T-helper 1 cell (primary cell): ENCODE measurements at places on chromosomes 1 and 21.

DNA sequence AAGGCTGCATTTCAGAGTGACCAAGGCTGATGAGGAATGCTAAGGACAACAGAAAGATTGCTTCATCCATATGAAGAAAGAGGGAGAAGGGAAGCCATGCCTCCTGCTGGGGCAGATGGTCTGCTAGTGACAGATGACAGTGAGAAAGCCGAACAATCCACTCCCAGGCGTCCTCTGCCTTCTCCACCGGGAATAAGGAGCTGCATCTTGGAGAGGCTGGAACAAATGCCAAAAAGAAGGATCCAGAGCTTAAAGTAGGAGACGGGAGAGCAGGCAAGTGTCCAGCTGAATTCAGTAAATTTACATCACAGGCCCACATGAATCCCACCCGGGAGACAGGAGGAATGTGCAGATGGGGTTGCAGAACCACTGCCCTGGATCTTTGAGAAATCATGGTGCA lies 33.4 kb downstream of the DDX20 start:
- no peak for DNase-seq

GRCh38 chr1:91885213-91885715 lies 687 bp downstream of the TGFBR3 start:
- peak; percentile 67 for DNase-seq

- no peak for DNase-seq
Measured at GRCh38 chr1:162215902-162216301, 146.4 kb downstream of the NOS1AP start.

GRCh38 chr21:27293239-27293638 lies 326.4 kb upstream of the ADAMTS5 start:
- DNase-seq, result no peak

GRCh38 chr1:200520735-200521134 lies 99.8 kb downstream of the KIF14 start:
- no peak for DNase-seq

DNA sequence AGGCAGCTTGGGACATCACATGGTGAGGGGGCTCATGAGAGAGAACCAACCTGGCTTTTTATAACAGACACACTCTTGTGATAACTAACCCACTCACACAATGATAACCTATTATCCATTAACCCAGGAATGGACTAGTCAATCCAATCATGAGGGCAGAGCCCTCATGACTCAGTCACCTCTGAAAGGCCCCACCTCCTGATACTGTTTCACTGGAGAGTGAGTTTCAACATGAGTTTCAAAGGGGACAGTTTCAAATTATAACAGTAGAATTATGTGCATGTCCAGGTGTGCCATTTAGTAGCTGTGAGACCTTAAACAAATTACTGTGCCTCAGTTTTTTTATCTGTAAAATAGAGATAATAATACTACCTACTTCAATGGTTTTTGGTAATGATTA lies 47.6 kb upstream of the PPP2R5A start:
- DNase-seq, result no peak

DNA sequence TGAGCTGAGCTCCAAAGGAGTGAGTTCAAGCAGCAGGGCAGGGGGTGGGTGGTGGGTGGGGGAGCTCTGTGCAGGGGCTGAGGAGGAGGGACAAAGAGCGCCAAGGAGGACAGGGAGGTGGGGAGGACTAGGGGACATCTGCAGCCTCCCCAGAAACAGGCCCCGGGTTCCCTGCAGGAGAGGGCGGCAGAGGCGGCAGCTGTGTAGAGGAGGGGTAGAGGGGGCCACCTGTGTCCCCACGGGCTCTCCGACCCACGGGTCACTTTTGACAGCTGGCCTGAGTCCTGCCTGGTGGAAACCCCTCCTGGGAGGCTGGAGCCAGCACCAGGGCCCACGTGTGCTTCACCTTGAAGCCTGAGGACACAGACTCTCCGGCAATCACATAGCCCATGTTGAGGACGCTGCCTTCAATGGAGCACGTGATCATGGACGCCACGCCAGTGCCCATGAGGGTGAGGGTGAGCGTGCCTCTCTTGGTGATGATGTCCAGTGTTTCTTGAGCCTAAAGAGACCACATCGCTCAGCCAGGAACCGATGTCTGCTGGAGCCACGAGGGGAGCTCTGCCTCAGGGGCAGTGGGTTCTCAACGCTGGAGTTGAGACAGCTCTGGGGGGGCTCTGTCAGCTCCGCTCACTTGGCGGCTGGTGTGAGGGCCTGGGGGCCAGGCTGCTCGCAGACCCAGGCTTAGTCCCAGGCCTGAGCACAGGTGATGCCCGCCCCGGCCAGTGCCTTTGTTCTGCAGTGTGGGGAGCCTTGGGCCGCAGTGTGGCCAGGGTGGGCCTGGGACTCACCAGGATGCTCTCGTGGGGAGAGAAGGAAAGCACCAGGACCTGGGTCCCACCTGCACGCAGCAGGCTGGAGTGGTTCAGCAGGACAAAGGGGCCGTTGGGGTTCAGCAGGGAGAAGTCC lies 6.6 kb upstream of the TMEM52 start:
- DNase-seq, result no peak

- DNase-seq, result no peak
Measured at GRCh38 chr1:44608141-44608540, 66.1 kb downstream of the TMEM53 start.

DNA sequence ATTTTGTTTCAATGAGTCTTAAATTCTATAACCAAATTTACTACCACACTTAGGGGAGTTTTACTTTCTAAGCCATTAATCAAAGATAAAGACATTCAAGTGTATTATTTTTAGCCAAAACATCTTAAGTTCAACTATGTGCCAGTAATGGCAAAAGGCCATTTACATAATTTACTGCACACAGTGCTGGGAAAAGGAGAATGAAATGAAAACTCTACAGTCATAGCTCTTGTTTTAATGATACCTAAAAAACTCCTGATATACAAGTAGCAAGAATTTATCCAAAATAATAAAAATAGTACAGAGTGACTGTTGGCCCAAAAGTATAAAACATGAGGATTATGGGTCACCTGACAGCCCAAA lies 42.4 kb upstream of the C1orf198 start:
- DNase-seq, result no peak
